ENCODE measurements at places on chromosomes 11 and 22.

- DNase-seq, result no peak
Observed at GRCh38 chr11:98545544-98546175, 475.1 kb upstream of the CNTN5 start.

DNA sequence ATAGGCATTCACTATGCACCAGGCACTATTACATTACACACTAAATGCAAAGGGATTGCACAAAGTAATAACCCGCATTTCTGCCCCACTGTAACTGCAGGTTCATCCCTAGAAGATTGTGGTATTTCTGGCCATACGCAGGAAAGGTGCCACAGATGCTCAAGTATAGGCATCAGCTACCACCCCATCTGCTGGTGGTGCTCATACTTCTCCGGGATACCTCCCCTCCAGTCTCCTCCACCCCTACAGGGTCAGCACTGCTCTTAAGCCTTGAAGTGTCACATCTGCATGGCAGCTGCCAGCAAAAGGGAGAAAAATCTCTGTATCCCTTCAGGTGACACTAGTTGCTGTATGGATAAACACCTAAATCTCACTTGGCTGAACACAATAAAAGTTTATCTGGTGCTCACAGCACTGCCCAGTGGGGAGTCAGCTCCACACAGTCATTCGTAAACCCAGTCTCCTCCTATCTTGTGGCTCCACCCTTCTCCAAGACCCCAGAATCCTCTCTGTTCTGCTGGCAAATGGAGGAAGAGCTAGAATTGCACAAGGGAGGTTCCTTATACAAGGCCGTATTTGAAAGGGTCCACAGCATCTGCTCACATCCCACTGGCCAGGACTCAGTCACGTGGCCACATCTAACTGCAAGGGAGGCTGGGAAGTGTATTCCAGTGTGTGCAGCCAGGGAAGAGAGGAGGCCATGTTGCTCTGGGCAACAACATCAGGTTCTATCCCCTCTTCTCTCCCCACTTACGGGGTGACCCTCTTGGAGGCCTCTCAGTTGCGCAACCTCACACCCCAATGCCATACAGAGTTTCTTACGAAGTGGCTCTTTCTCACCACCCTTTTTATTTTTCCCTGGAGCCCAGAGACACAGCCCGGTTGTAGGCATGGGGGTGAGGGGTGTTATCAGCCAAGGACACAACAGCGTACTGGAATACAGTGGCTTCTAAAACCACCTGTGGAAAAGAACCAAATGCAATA, 114.7 kb downstream of the BUD13 start:
- no peak for DNase-seq

DNA sequence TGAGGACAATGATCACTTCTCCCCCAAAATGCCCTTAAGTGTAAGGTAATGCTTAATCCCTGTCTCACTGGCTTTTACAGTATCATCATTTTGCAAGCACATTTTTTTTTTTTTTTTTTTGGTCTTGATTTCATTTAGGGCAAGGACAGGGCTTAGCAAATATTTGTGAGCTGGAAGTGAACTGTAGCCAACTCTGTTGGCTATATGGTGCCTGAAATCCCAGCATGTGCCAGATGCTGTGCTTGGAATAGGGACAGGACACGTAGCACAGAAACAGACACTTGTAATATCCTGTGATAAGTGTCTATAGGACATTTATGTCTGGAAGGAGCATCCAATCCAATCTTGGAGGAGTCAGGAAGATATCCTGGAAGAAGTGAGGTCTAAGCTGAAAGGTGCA, 198.3 kb downstream of the NAV2 start:
- DNase-seq, result no peak

- DNase-seq, result no peak
Observed at GRCh38 chr22:49593509-49593908, 234.2 kb downstream of the BRD1 start.

GRCh38 chr11:33654594-33654993, 46.0 kb downstream of the C11orf91 start:
- DNase-seq, result no peak

GRCh38 chr22:35479985-35480550, 60.6 kb upstream of the RASD2 start:
- DNase-seq, result peak; percentile 75

GRCh38 chr22:23704062-23704461, 13.2 kb downstream of the RGL4 start:
- DNase-seq, result no peak

DNA sequence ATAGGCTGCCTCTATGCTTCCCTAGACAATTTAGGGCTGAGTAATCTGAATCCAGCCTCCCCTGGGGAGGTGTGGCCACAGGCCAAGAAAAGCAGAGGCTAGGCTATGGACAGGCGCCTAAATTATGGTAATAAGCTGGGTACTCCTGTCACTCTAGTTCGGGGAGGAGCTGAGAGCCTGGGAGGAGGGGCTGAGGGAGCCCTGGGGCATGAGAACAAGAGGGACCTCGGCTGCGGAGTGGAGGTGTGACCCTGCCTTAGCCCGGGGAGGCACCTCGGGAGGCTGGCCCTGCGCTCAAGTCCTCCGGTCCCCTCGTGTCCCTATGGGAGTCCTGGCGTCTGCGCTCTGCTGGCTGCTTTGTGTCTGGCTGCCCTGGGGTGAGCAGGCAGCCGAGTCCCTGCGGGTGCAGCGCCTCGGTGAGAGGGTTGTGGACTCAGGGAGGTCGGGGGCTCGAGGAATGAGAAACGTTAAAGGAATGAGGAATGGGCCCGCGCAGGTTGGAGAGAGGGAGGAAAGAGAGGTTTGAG, at the start of gene OTOG:
Gene OTOG, plus strand, starts transcription at position 209 of the 527 bp plus-strand sequence. Its CDS starts 114 bp downstream, at position 323.
- no peak for DNase-seq

- no peak for DNase-seq
Observed at GRCh38 chr11:27233654-27234042, 129.4 kb downstream of the CCDC34 start.

GRCh38 chr11:18191376-18191775, 18.7 kb downstream of the MRGPRX4 start:
- no peak for DNase-seq

GRCh38 chr11:121572571-121573059, 119.8 kb upstream of the SORL1-AS1 start:
- no peak for DNase-seq

- peak; percentile 7 for DNase-seq
Observed at GRCh38 chr11:6599449-6599848, 4.0 kb downstream of the RRP8 start.

GRCh38 chr11:90629229-90629806, 406.5 kb upstream of the CHORDC1 start:
- no peak for DNase-seq

DNA sequence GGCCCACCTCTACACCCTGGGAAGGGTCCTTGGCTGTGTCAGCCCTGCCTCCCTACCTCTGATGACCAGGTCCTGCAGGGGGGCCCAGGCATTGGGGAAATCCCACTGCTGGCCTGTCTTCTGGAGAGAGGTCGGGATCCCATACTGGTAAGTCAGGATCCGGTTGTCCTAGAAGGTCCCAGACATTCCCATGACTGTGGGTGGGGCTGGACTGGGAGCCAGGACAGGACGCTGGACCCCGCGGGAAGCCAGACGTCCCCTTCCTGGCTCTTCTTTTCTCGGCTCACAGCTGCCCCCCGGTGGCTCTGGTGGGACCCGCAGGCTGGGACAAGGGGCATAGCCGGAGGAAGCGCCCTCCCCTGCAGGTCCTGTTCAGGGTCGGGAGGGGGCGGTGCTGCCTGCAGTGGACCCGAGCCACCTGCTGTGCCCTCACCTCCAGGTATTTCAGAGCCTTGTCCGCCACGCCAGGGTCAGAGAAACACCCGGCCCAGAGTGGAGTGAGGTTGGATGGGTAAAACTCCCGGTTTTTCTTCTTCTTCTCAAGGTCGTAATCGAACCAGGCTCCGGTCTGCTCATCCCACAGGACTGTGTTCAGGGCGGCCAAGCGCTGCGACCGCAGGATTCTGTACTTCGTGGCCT, 20.0 kb downstream of the TREH start:
- peak; percentile 92 for DNase-seq

- DNase-seq, result no peak
Observed at GRCh38 chr11:5597953-5598352, 1.5 kb downstream of the TRIM6 start.

DNA sequence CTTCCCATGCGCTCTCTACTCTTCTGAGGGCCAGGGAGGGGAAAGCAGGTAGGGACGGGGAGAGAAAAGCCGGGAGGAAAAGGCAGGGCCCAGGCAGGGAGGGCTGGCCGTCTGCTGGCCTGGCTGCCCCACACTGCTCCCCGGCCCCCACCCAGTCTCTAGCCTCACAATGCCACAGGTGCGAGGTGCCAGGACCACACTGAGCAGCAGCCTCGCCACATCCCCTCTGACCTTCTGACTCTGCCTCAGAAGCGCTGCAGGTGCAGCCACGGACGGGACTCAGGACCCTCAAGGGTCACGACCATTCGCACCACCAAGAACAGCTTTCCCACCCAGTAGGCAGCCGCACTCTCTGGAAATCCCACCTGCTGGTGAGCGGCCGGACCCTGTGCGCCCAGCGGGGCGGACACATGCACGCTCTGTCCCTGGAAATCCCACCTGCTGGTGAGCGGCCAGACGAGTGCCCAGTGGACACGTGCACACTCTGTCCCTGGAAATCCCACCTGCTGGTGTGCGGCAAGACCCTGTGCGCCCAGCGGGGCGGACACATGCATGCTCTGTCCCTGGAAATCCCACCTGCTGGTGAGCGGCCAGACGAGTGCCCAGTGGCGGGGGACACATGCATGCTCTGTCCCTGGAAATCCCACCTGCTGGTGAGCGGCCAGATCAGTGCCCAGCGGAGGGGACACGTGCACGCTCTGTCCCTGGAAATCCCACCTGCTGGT, 20.1 kb downstream of the TOLLIP start:
- DNase-seq, result no peak

DNA sequence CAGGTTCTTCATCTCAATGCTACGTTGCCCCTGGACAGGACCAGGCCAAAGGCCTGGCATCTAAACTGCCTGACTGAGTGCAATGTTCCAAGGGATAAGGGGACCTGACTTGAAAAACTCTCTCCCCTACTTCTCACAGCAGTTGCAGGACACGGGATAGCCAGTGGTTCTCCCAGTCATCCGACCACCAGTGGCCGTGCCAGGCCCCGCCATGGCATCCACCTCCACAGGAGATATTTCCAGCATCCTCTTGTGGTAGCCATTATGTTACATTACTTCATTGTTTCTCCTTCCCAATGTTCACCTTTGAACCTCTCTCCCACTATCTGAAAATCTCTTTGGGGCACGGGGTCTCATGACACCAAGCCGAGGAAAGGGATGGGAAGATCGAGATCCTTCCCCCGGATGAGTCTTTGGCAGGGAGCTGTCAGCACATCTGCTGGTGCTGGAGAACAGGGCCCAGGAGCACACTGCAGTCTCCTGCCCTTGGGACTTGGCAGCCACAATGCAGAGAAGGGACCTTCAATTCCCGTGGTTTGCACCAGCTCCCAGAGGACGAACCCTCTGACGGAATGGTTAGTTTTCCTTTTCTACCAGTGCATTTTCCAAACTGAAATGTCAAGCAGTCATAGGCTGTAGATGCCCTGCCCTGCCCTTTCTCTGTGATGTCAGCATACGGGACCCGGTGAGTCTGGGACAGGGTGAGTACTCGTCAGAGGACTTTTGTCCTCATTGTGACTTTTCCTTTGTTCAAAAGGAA, 121.2 kb downstream of the ETS1 start:
- no peak for DNase-seq

DNA sequence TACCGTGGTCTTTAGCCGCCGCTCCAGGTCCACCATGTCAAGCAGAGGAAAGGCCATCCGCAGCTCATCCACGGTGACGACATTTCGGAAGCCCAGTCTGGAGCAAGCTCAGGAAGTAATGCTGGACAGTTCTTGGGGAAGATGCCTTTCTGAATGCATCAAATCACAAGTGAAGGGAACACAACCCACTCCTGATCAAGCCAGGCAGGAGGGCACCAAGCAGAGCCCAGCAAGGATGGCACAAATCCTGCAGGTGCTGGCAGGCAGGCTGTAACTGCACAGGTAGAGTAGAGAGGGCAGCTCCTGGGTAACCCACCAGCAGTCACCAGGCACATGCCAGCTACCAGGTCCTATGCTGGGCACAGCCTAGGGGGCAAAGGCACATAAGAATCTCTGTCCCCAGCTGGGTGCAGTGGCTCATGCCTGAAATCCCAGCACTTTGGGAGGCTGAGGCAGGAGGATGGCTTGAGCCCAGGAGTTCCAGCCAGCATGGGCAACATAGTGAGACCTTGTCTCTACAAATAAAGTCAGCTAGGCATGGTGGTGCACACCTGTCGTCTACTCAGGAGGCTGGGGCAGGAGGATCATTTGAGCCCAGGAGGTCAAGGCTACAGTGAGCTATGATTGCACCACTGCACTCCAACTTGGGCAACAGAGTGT, 13.9 kb downstream of the HDHD5 start:
- DNase-seq, result no peak

- DNase-seq, result peak; percentile 31
Observed at GRCh38 chr22:48574776-48575617, 1252.7 kb downstream of the BRD1 start.

- DNase-seq, result no peak
Observed at GRCh38 chr11:130458410-130458729, 9.9 kb downstream of the ADAMTS15 start.

DNA sequence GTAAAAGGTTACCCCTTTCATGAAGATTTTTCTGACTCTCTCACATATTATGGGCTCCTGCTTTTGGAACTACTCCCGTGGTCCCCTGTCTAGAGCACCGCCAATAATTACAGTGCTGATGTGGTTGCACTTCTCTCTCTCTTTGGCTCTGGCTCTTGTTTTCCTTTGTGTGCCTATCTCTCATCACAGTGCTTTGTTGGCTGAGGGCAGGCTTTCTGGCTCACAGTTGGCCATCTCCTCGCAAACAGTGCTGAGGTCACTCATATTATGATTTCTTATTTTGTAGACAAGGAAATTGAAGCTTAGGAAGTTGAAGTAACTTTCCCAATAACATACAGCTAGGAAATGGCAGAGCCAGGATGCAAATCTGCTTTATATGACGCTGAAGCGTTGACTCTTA, 192.5 kb downstream of the DDX10 start:
- no peak for DNase-seq

GRCh38 chr11:107526197-107526596, 39.3 kb downstream of the ALKBH8 start:
- DNase-seq, result no peak

- no peak for DNase-seq
Observed at GRCh38 chr11:23767576-23767975, 729.3 kb upstream of the LUZP2 start.

- no peak for DNase-seq
Observed at GRCh38 chr11:70521475-70522308, 123.4 kb downstream of the CTTN start.

Data from uterus (tissue), 4 donors.